ENCODE measurements at places on chromosomes 2 and 18.

- no peak for DNase-seq
Measured at GRCh38 chr2:201057715-201058248, 13.7 kb downstream of the HYCC2 start.

DNA sequence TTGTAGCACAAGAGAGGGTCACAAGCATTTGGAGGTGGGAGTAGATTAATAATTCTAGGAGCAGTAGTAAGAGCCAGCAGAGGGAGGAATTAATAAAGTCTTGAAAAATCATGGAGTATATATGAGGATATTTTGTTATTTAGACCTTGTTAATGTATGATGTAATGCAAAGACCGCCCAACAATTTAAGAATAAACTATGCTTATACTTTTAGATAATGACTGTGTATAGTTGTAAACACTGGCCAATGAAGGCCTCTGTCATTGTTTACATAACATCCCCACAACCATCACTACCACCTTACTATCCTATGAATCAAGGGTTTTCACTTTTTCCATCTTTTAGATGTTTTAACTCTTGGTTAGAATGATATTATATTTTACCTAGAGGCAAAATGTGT lies 37.6 kb downstream of the OSR1 start:
- DNase-seq = peak; percentile 10

- DNase-seq = no peak
Measured at GRCh38 chr2:225027061-225027762, 15.1 kb downstream of the DOCK10 start.

- no peak for DNase-seq
Measured at GRCh38 chr18:79802298-79802697, 4.6 kb downstream of the KCNG2 start.
